Spleen (tissue), 13 donors: ENCODE measurements at places on chromosomes 4 and X.

DNA sequence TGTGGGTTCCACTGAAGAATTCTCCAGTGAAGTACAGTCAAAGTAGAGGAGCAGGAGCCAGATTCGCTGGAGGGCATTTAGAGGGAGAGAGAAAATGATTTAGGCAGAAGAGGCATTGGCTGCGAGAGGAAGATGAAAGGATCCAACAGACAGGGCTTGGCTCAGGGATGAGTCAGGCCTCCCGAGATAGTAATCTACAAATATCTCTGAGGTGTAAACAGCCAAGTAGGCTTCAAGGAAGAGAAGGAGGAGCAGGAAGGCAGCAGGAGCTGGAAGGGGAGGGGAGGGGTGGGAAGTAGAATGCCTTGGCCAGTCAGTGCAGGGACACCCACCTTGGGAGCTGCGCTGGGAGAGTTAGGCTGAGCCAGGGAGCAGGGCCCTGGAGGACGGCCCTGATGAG, 55.5 kb downstream of the PJA1 start:
- no peak for DNase-seq

GRCh38 chrX:133745349-133745748, 240.0 kb downstream of the GPC3 start:
- DNase-seq: no peak

GRCh38 chrX:37883196-37883595, 35.8 kb upstream of the DYNLT3 start:
- DNase-seq: no peak

- DNase-seq: no peak
Measured at GRCh38 chr4:21726255-21726815, 222.2 kb downstream of the KCNIP4 start.

DNA sequence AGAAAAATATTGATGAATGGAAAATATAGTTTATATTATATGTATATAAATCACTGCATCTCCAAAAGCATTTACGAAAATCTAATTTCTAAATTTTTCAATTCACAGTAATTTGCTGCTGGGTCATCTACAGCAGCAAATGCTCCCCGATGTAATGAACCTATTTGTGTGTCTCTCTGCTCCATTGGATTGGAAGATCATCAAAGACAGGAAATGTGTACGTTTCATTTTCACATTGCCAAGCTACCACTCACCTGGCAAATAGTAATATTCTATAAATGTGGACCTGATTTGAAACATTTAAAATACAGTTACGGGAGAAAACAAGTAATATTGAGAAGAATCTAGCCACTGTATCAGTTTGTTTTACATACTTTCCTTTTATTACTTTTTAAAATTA, 317.7 kb downstream of the PAPSS1 start:
- DNase-seq: no peak

GRCh38 chr4:89588421-89588820, 248.5 kb downstream of the SNCA start:
- DNase-seq: no peak

DNA sequence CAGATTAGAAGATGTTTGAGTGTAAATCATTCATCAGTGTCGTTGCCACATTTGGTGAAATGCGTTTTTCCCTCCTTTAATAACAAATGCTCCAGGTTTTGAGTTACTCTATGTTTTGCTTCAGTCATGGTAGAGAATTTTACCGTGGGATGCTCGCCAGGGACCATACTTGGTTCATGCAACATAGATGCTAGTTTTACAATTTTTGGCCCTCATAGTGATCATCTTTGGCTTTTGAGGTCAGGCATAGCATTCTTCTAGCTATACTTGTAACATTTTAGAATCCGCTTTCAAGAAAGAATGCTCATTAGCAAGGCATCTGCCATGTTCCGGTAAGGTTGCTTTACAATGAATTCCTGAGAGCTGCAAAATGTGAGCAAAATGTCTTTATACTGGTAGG, 147.2 kb downstream of the SPCS3 start:
- no peak for DNase-seq

DNA sequence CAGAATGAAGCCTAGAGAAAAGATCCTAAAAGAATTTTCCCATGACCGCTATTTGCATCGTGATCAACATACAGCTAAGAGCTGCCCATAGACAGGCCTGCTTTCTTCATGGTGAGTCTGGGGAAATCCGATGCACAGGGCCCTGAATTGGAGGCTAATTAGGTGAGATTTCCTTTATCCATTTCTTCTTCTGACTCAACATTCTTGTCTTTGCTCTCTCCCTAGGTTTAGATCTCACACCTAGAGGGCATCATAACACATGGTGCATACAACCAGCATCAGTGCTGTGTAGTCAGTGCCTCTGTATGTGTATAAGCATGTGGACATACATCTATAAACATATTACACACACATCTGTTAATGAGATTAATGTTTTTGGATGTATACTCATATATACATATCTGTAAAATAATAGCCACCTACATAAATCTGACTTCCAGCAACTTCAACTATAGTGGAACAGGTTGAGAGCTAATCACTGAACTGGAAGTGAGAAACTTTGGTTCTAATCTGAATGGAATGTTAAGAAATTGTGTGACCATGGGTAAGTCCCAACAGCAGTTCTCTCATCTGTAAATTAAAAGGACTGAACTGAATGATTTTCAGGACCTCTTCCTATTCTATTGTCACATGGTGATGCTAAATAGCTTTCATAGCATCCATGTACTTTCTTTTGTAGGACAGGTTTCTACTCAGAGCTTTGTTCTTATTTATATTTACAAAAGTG, 17.5 kb downstream of the GATB start:
- no peak for DNase-seq

GRCh38 chrX:14039344-14039743, 9.7 kb upstream of the GEMIN8 start:
- DNase-seq: no peak

DNA sequence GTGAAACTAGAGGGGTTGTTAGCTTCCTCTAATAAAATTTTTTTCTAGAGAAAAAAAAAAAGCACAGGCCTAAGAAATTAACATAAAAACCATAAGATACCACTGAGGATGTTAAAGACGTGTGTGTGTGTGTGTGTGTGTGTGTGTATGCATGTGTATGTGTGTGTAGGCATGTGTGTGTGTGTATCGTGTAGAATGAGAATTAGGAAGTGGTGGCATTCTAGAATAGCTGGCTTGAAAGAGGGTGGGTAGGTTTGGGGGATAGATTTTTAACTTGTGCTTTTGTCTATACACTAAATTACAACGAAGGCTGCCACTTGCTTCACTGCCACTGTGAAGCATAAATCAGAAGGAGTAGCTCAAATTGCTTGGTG, 22.5 kb upstream of the AFM start:
- no peak for DNase-seq

GRCh38 chrX:41984628-41985027, 61.3 kb upstream of the CASK start:
- no peak for DNase-seq

DNA sequence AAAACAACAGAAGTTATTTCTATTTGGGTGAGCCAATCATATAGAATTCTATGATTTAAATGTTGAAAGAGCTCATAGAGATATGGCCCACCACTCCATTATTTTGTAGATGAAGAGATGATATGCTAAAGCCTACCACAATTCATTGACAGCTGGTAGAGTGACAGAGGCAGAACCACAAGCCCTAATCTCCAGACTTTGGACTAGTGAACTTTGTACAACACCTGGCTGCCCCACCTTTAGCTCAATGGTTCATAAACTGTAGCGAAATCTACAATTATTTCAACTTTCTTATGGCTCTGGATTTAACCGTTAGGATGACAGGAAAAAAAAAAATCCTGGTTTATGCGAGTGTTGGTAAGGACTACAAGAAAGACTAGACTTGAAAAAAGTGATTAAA, 50.9 kb downstream of the PRKG2 start:
- DNase-seq: no peak

- no peak for DNase-seq
Measured at GRCh38 chr4:41613821-41614220, 75.9 kb downstream of the LIMCH1 start.

DNA sequence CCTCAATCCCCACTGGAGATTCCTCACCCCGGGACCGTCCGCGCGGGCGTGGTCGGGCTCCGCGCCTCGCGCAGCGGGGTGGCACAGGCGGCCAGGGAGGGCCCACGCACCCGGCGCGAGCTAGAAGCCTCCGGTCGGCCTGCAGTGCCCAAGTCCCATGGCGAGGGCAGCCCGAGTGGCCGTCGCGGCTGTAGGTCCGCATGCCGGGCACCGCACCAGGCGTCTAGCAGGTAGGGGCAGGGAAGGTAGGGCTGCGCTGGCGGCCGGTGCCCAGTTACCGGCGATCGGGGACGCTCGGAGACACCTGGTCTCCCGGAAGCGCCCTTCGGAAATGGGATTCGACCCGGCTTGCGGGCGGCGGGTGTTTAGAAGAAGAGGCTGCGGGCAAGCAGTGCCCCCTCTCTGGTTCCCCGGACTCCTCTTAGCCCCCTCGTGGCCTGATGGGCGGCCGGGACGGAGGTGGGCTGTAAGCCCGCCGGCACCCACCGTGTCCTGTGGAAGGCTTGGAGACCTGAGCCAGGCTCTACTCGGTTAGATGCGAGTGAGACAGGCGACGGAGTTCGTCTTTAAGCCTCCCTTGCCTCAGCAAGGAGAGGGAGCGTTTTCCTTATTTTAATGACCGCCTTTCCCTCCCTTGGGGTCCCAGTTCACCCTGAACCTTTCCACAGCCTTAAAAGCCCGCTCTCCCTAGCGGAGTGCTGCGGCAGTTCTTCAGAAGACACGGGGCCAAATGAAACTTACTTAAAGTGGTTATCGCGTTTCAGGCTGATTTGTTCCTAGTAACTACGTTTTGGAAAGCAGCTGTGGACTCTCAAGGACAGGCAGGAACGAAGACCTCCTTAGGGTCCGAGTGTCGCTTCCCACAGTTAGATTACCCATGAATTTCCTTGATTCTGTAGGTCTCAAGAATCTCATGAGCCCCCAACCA, 821 bp downstream of the SLITRK2 start:
- peak; percentile 73 for DNase-seq

GRCh38 chr4:84177831-84178542, 321.1 kb downstream of the NKX6-1 start:
- DNase-seq: no peak

GRCh38 chr4:186537843-186538521, 17.4 kb downstream of the MTNR1A start:
- no peak for DNase-seq

DNA sequence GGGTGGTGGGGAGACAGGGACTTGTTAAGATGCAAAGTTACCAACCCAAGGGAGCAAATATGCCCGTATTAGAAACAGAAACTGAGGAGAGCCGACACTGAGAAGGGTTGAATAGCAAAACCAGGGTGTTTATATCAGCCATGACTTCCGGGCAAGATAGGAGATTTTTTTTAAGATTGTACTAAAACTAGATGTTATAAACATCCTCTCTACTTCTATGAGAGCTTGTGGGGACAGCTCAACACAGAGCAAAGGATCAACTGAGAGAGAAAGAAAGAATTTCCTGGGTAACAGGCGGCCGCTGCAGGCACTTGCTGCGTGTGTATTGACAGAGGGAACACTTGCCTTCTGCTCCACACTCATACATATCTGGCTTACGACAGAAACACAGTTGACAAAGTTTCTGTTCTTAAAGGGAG, 49.1 kb upstream of the FBXW7 start:
- DNase-seq: no peak

- DNase-seq: no peak
Measured at GRCh38 chrX:20015422-20015821, 24.6 kb upstream of the BCLAF3 start.

DNA sequence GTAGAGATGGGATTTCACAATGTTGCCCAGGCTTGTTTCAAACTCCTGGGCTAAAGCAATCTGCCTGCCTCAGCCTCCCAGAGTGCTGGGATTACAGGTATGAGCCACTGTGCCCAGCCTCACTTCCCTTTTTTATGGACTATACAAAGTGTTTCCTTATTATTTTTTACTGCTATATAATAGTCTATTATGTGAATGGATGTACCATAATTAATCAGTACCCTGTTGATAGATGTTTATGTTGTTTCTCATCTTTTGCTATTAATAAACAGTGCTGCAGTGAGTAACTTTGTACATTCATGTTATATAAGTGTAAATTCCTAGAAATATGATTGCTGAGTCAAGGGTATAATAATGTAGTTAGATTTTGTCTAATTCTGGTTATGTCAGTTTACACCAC, 35.8 kb upstream of the LARP1B start:
- no peak for DNase-seq

- DNase-seq: no peak
Measured at GRCh38 chr4:24470666-24471485, 113.5 kb downstream of the DHX15 start.

DNA sequence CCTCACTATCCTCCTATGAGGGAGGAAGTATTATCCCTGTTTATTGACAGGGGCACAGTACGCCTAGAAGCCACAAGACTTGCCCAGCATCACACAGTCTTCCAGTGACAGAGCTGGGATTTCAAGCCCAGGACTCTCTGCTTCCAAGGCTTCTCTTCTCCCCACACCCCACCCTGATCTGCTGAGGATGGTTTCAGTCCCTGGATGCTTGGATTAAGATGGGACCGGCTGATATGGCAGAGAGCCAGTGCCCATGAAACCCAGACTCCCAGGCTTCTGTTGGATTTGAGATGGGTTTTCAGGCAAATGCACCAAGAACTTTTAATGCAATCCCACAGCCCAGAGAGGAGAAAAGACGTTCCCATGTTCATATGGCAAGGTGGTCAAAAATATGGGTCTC, 23.2 kb downstream of the EFNB1 start:
- no peak for DNase-seq

DNA sequence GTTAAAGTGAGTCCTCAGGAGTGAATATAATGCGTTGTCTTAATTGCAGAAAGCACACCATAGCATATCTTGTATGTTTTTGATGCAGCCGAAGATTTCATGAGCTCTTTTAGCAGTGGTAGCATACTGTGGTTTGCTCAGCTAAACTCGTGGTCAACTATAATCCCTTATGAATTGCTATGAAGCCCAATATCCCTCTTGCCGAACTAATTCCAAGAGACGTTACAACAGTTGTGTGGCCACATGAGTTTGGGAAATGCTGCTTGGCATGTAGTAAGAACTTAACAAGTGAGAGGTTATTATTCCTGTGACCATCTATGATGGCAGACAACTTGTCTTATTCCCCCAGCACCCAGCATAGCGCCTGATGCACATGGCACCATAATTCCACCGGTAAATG, 30.7 kb downstream of the SYAP1 start:
- DNase-seq: no peak

- DNase-seq: no peak
Measured at GRCh38 chr4:10924274-10924673, 239.7 kb upstream of the CLNK start.

DNA sequence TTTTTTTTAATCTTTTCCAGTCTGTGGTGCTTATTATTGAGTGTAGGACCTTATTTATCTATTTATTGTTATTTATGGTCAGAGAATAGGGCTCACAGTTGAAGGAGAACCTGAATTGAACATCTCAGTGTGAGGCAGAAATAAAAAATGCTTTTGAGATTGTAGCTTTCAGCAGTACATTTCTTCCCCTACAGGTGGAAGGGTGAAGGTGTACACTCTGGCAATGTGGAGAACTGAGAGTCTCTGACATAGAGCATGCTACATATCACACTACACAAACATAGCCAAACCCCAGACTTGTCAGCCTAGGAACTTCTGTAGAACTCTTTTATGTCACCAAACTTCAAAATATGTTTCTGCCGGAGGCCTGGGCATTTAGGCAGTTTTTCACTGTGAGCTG, 140.2 kb downstream of the STIM2 start:
- DNase-seq: no peak
